ENCODE measurements at places on chromosomes 4 and X.

DNA sequence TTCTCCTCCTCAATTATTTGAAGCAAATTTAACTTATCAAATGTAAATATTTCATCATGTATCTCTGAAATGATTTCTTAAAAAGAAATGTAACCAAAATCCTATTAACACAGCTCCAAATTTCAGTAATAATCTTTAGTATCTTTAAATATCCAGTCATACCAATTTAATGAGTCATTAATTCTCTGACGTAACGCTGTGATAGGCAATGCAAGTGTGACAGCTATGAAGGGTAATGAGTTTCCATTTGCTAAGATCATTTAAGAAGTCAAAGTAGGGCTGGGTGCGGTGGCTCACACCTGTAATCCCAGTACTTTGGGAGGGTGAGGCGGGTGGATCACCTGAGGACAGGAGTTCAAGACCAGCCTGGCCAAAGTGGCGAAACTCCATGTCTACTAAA is 15.6 kb downstream of the RPS3A start:
- DNase-seq, result no peak

DNA sequence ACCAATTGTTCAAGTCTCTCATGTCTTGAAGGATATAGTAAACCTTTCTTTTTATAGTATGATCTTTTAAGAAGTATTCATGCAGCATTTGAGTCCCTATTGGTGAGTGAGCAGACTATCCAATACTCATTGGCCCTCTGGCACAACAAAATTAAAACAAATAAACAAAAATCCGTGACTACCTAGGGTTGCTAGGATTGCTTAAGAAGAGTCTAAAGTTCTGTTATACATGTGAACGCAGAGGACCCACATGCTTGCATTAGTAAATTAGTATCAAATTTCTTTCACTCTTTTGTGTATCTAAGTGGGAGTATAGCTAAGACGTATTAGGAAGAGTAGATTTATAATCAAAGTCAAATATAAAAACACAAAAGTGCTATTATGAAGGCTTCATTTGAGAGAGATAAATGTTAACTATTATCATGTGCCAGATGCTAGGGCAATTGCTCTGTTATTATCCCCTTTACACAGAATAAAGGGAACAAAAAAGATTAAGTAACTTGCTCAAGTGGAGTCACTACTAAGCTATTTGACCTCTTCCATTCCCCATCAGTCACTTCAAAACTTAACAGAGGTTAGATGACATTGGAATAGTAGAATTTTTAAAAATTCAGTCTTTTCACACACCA is 29.2 kb upstream of the LARP1B start:
- DNase-seq, result no peak

- DNase-seq, result no peak
Observed at GRCh38 chrX:17719711-17720110, 17.6 kb upstream of the SCML1 start.

DNA sequence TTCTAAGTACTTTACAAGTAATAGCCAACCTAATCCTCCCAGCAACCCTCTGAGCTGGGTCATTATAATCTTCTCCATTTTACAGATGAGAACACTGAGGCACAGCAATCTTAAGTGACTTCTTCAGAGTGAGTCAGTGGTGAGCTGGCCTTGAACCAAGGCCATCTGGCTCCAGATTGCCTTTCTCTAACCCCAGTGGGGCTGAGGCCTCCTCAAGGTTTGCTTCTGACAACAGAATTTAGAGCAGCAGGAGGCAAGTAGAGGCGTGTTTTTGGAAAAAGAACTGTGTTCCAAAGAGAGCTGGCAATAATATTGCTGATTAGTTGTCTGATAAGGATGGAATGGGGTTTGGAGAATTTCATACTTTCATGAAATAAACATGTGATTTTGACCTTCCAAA is 41.2 kb downstream of the PIR start:
- DNase-seq, result no peak

- DNase-seq, result no peak
Observed at GRCh38 chr4:61431131-61431530, 231.0 kb downstream of the ADGRL3 start.

GRCh38 chr4:148530114-148530513 is 87.9 kb upstream of the NR3C2 start:
- no peak for DNase-seq
